KBM-7 (cell line): ENCODE measurements at places on chromosomes 16 and 17.

DNA sequence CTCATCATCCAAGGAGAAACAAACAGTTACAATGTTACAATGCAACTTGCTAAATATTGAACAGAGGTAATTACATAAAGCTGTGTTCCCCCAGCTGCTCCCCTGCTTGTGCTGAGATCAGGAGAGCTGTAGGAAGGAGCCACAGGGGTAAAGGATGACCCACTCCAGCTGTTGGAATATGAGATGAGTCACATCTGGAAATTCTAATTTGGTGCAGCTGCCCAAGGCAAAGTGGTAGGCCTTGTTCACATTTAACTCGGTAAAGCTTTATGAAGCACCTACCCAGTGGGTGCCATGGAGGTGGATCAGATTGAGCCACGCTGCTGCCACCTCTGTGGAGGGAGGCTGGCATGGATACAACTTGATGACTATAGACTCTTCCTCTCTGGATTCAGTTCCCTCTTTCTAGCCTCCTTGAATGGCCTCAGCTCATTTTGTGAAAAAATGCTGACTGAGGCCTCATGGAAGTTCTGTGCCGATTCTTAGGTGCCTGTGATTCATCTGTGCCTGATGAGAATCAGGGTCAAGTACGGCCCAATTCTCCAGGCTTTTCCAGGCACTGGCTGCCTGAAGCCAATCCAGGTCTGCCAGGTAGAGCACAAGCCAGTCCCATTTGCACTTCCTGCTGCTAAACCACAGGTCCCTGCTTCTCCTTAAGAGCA, 7.4 kb downstream of the ZNF689 start:
- no peak for DNase-seq

- DNase-seq = peak; percentile 29
These were observed 8.3 kb upstream of the PSMD3 start for GRCh38 chr17:39972271-39972670.

DNA sequence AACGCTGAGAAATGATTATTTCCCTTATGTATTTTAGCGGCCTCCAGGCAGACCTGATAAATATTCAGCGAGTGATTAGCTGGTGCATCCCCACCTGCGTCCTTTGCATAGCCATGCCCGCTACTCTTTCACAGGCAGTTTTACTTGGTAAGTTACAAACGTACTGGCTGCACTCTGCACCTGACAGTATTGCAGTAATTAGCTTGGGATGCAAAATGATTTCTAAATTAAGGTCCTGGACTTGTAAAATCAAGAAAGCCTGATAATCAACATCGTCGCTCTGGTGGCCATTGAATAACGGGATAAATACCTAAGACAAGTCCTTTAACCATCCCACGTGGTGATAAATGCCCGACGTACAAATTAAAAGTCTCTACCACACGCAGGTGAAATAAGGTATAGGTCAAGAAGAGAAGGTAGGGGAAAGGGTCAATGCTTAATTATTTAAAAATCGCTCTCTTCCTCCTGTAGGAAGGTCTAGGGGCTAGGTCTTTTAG, 998 bp upstream of the PRKCA start:
- no peak for DNase-seq

- DNase-seq = peak; percentile 80
These were observed 126.9 kb downstream of the MRM1 start for GRCh38 chr17:36728030-36728991.
